IPS DF 19.7 (cell line): ENCODE measurements at places on chromosomes 13 and 19.
A peak's percentile ranks its signal among the peaks of the same experiment; 100 is the strongest.

GRCh38 chr13:35164324-35164932 is 222.4 kb downstream of the NBEA start:
- DNase-seq = no peak

DNA sequence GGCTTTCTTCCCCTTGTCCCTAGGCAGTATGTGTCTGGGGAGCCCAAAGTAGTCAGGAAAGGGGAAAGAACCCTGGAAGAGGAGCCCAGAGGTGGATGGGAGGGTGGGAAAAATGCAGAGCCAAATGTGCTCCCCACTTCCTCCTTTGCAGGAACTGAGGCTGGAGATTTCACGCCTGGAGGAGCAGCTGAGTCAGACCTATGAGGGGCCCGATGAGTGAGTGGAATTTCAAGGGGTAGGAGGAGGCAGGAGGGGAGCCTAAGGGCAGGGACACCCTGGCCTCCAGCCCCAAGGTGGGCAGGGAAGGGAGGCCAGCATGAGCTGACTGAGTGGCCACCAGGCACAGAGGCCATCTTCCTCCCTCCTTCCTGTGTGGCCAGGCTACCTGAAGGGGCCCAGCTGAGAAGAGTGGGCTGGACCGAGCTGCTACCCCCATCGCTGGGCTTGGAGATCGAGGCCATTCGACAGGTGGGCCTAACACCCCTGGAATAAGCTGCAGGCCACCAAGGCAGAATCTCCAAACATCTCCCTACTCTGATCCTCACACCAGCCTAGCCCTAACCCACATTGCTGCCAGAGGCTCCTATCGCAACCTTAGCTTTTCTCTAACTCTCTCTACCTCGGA is 14.3 kb downstream of the PTH2 start:
- no peak for DNase-seq

DNA sequence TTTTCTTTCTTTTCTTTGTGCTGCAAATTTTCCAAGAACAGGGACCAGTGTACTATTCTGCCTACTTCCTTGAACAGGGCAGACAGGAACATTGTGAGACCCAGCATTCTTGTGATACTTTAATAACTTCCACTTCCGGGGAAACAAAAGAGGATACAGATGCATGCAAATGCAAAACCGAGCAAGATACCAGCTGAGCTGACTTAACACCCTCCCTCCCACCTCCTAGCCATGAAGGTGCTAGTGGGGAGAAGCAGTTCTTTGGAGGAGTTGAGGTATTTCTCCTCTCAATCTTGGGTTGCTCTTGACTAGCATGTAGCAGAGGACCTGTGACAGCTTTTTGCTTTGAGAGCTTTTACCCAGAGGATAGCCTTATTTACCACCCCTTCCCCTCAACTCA is 111.2 kb downstream of the KLF5 start:
- peak; percentile 23 for DNase-seq

GRCh38 chr19:33921165-33921564 is 124.5 kb downstream of the KCTD15 start:
- DNase-seq = no peak

GRCh38 chr13:73258406-73258805 is 199.6 kb downstream of the KLF5 start:
- no peak for DNase-seq

DNA sequence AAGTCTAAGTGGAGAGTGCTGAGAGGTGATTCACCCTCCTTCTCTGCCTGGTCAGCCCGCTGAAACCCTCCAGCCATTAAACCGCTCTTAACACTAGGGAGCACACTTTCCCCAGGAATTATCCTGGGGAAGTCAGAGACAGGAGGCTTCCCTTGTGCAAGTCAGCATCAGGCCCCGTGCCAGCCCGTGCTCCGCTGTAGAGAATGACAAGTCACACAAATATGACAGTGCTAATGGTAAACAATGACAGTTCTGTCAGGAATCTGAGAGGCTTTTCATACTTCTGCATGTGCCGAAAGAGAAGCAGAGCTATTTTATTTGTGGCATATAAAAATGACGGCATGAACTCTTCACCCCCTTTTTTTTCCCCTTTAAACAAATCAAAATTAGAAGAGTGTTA is 816.9 kb upstream of the SLC10A2 start:
- DNase-seq = peak; percentile 38

DNA sequence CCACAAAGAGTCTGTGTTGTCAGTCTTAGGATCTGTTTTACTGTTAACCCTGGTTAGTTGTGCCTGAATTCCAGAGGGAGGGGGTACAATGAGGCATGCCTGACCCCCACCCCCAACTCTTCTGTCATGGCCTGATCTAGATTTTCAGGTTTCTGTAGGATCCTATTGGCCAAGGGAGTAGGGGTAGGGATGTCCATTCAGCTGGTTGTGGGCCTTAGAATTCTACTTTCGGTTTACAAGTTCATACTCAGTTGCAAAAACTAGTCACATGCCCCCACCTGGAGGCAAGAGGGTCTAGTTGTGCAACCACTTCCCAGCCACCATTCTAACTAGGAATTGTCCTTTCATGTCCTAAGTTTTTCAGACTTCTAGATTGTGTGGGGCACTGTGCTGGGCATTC is 94.3 kb upstream of the MBNL2 start:
- DNase-seq = no peak

DNA sequence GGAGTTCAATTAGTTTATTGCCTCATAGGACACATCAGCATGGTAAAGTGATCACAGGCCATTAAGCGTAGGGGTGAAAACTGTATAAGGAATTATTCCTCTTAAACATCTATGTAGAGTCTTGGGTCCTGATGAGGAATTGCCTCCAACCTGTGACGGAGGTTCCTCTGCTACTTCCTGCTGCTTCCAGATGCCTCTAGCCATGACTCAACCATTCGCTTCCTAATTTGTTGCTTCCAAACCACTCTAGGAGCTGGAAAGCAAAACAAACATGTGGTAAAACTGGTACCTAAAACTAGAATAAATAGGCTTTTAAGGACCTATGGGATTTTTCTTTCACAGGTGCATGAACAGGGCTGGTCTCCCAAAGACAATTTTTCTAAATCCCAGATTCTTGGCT is 253.8 kb downstream of the KLF12 start:
- no peak for DNase-seq

DNA sequence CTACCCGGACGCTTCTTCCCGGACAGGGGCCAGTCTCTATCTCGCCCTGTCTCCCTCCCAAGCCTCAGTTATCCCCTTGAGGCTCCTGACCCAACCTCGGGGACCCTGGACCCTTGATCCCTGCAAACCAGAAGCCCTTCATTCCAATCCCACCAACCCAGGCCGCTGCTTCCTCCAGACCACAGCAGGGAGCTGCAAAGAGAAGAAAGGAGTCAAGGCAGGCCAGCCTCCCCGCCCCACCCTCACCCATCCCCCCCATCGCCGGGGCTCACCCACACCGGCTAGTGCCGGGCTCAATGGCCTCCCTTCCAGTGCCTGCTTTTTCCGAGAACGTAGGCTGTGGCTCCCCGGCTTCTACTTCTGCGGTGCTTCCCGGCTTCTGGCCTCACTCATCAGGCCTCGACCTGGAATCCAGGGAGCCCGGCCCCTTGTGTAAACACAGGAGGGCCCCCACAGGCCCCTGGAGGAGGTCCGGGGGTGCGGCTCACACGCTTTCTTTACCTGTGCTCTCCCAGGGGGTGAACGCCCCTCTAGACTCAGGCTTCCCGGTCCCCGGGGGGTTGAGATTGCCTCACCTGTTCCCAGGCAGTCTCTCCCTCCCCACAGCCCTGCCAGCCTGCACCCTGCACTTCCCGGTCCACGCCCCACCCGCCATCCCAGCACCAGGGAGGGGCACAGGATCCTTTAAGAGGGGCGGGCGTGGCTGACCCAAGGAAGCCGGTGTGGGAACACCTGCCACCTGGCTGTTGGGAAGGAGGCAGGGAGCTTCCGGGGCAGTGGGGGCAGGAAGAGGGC is at the start of gene FAM83E:
FAM83E (minus strand) TSS at position 641 of the 795 bp plus-strand sequence. CDS start 1,704 bp downstream, outside the sequence.
- DNase-seq = no peak

GRCh38 chr19:19997656-19998268 is 41.5 kb downstream of the ZNF682 start:
- peak; percentile 20 for DNase-seq

GRCh38 chr19:57302020-57302465 is 18.2 kb upstream of the ZNF543 start:
- no peak for DNase-seq

DNA sequence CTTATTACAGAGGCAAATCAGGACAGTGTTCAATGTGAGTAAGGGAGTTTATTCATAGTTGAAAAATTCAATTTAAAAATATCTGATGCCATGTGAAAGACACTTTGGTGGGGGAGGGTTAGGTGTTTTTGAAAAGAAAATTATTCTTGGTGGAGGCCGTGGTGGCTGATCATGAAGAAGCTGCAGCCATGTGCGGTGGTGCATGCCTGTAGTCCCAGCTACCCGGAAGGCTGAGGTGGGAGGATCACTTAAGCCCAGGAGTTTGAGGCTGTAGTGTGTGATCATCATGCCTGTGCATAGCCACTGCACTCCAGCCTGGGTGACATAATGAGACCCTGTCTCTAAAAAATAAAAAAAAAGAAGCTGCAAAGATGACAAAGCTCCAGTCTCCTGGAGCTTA is 28.6 kb downstream of the WDFY2 start:
- no peak for DNase-seq

DNA sequence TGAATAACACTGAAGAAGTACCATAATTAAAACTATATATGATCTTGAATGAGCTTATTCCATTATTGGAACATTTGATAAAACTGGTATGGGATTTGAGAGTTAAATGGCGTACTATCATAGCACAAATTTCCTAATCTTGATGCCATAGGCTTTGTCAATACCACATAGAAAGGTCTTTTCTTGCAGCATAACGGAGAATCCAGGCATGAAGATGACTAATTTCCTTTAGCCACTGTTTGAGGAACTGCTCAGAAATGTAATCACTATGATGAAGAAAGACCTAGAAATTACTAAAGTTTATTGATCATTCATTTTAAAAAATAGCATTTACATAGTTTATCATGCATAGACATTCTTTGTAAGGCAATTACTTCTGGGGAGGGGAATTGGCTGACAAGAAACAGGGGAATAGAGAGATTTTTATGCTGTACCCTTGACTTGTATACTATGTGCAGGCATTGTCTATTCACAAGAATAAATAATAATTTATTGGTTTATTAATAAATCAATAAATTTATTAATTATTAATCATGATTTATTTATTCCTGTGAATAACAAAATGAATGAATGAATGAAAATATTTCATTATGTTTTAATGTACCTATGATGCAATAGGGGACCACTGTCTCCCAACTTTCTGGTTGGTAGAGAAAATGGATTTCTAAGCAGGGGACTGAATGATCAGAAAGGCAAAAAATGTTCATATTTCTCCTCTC is 2676.6 kb downstream of the PCDH9 start:
- DNase-seq = no peak

GRCh38 chr19:7920519-7921301 is 572 bp downstream of the SNAPC2 start:
- DNase-seq = no peak

GRCh38 chr19:11187441-11187840 is 9.9 kb downstream of the KANK2 start:
- DNase-seq = no peak

GRCh38 chr13:93108111-93108601 is 118.5 kb upstream of the GPC6 start:
- DNase-seq = no peak

DNA sequence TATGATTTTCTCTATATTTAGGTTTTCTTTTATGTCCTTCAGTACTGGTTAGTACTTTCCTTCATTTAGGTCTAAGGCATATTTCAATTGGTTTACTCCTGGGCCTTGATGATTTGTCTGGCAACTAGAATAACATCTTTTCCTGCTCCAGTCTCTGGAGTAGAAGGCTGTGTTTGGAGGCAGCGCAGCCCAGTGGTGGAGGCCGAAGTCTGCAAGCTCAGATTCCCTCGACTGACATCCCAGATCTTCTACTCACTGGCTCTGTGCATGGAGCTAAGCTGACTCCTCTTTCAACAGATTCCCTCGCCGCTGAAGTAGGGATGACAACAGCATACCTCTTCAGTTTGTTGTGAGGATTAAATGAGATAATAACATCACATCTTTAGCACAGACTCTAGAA is 141.0 kb downstream of the RAP2A start:
- DNase-seq = peak; percentile 25

DNA sequence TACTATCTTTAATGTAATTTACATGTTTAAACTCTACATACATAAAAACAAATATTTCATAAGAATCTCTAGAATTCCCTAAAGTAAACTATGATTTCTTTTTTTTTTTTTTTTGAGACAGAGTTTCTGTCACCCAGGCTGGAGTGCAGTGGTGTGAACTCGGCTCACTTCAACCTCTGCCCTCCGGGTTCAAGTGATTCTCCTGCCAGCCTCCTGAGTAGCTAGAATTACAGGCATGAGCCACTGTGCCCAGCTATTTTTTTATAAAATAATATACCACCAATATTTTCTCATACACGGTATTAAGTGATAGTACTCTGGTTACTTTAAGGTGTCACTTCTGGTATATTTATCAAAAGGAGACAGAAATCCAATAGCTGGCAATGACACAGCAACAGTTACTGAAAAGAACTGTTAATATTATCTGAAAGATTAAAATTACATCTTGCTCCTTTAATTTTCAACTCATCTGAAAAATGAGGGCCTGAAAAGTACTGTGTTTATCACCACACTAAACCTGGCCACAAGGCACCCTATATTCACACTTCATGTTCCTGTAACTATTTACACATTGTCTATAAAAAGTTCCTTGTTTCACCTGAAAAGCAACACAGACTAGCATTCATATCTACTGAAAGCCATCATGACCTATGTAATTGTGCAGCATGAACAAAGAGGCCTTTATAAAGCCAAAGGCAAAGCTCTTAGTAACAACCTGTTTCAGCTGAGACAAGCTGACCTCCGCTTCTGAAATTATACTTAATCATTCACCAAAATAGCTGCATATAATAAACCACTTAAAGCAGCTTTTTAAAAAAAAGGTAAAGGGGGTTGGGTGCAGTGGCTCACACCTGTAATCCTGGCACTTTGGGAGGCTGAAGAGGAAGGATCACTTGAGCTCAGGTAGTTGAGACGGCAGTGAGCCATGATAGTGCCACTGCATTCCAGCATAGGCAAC is 106.1 kb downstream of the SLC25A15 start:
- no peak for DNase-seq

DNA sequence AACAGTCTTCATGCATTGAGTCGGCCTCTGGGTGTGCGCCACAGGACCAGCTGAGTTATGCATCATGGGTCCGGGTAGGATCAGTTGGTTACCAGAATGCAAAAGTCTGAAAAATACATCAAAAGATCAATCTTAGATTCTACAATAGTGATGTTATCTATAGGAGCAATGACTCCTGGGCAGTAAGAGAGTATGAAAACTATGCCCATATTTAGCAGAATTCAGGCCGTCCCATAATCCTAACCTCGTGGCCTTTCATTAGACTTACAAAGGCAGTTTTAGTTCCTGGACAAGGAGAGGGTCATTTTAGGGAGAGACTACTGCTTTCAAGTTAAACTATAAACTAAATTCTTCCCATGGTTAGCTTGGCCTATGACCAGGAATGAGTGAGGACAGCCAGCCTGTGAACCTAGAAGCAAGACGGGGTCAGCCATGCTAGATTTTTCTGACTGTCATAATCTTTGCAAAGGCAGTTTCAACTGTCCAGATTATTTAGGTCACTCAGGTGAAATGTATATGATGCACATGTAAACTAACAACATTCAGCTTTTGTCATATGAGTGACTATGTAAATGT is 11.8 kb upstream of the CDADC1 start:
- no peak for DNase-seq
